ENCODE measurements at places on chromosomes 5 and 9.

- DNase-seq = no peak
Observed at GRCh38 chr9:128702949-128703615, 779 bp downstream of the PKN3 start.

GRCh38 chr5:110707260-110707844, 19.1 kb downstream of the TMEM232 start:
- DNase-seq = no peak

DNA sequence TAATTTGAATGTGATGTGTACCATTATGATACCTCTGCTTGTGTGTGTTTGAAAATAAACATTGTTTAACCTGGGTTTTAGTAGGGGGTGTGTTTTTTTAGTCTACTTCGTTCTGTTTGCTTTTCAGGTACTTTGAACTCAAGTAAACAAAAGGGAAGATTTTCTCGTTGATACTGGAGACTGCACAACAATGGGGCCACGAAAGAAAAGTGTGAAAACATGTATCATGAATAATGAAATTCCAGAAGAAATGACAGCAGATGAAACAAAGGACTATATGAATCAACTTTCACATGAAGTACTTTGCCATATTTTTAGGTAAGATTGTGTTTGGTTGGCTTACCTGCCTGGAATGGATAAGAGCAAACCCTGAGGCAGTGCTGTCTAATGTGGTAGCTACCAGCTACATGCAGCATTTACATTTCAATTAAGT, 10.8 kb downstream of the FBXO38 start:
- DNase-seq = no peak

GRCh38 chr5:58080573-58080972, 379.3 kb downstream of the PLK2 start:
- DNase-seq = peak; percentile 83

DNA sequence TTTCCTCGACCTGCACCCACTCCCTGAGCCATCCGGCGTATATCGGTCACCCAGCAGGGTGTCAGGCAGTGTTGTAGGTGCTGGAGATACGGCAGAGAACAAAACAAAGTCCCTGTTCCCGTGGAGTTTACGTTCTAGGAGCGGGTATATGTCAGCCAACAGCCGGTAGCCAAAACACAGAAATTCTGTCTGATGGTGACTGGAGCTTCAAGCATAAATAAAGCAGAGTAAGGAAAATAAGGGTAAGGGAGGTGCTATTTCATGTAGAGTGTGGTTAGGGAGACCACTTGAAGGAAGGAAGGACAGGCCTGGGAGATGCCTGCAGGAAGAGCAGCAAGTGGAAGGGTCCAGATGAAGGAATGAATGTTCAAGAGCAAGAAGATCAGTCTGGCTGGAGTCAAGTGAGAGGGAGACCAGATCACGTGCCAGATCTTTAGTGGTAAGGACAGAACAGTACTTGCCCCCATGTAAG, 783 bp upstream of the ZFR start:
- DNase-seq = no peak
